Stimulated activated CD4-positive, alpha-beta T cell treated with anti-CD3 and anti-CD28 coated beads, Interleukin-2, amount 100 ng/mL, for 24 hours (primary cell): ENCODE measurements at places on chromosomes 7 and 10.

GRCh38 chr10:70212879-70213278 is 20.4 kb downstream of the PPA1 start:
- no peak for DNase-seq

DNA sequence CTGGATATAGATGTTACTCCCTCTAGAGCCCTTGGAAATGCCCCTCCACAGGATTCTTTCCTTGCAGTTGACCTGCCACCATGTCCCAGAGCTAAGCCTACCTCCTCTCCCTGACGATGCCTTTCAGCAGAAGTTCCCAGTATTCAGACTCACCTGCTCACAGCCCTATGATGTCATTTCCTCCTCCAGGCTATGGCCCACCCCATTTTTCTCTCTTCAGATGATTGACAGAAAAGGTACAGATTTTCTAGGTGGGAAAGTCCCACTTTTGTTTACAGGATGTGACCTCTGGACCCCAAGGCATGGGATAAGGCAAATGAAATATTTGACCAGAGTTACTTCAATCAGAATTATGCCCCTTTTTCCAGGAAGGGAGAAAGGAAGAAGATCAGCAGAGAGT is 280.2 kb upstream of the PHYHIPL start:
- DNase-seq, result no peak

DNA sequence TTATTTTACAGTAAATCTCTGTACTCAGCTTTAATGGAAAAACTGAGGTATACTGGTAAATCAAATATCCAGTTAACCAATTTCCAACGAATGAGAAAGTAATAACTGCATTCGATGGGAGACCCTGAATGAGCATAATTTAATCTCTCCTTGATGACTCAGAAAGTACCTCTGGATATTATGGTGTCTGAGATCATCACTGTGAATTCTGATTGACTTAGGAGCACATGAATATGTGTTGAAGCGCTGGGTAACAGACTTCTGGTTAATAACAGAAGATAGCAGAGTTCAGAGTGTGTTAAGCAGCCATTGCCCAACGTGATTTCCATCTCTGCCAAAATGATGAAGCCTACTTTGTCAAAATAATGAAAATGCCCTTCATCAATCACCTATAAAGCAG is 116.6 kb downstream of the NRP1 start:
- DNase-seq, result no peak

DNA sequence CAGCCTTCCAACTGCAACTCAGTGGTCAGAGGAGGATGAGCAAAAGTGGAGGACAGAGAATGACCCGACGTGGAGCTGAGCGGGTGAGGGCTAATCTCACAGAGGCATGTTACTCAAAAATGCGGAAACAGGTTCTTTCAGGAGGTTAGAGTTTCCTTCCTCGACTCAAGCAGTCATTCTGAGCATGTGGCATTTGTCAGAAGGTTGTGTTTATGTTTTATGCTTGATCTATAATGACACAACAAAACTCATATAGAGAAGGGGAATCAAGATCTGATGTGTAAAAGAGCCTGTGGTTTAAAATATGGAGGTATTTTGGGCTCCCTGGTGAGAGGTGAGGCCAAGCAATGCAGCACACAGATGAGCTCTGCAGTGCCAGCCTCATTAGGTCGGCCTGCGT is 311.4 kb downstream of the ADARB2 start:
- no peak for DNase-seq

DNA sequence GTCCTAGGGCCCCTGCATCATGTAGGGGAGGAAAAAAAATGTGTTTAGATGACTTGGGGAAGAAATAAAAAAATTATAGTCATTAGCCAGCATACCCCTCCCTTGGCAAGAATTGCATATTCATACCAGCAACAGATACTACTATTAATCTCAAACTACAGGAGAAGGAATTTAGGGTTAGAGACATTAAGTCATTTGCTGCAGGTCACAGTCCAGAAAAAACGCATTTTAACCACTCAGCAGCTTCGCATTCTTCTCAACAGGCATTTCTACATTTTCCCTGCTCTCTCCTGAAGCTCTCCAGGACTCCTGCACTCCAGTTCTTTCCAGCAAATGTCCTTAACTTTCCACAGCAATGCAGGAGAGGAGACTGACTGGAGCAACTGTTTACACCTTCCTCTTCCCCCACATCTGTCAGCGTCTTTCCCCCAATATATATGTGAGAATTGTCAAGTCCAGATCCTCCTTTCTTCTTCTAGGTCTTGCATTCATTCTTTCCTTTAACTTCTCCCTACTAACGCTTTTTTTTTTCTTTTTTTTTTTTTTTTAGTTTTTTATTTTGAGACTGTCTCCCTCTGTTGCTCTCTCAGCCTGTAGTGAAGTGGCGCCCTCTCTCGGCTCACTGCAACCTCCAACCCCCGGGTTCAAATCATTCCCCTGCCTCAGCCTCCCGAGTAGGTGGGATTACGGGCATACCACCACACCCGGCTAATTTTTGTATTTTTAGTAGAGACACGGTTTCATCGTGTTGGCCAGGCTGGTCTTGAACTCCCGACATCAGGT is 35.6 kb downstream of the PRPS1L1 start:
- no peak for DNase-seq

DNA sequence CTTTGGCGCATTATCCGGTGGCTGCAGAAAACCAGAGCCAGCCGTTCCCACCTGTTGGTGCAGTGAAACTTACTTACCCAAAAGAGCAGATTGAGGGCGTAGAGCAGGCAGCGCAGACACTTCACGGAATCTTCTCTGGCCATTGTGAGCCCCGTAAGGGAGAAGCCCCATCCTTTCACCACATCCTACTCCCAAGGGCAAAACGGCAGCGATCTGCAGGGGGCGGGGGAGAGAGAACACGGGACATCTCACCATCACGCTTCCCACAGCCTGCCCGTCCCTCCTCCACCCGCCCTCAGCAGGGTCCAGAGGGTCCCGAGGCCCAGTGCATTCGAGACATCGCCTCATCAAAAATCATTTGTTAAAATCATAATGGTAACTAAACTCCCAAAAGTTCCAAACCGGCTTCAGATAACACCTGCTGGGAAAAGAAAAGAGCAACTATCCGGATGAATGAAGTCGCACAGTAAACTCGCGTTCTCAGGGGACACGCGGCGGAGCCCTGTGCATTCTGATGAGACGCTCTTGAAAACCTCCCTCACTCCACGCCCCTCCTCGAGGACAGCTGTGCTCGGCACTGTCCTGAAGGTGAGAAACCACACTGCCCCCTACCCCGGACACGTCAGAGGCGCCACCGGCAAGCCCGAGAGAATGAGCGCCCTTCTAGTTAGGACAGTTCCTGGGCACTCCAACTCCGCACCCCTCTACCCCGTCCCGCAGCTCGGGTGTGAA is 1.2 kb downstream of the TSPAN12 start:
- DNase-seq, result peak; percentile 17

DNA sequence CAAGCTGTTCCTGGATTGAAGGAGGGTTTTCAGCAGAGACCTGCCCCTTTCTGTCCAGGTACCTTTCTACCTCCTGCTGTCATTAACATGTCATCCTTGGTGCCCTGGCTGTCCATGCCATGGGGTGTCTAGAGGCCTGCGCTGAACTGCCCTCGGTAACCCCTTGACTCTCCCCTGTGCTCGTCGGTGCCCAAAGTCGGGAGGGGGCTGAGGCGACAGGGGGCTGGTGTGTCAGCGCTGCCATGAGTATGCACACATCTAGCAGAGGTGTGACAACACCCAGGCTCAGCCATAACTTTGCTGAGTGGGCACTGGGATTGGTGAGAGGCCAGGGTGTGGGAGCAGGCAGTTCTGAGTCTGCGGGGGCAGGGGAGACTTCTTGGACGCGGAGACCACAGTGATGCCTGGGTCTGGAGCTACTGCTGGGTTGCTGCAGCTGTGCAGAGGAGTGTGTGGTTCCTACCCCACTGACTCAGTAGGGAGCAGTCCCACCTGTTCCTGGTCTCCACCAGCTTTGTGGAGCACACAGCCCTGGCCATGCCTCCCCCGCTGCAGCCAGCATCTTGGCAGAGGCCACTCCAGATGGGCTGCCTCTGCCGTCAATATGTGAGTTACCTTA is 376.2 kb upstream of the SEMA3C start:
- DNase-seq, result no peak

DNA sequence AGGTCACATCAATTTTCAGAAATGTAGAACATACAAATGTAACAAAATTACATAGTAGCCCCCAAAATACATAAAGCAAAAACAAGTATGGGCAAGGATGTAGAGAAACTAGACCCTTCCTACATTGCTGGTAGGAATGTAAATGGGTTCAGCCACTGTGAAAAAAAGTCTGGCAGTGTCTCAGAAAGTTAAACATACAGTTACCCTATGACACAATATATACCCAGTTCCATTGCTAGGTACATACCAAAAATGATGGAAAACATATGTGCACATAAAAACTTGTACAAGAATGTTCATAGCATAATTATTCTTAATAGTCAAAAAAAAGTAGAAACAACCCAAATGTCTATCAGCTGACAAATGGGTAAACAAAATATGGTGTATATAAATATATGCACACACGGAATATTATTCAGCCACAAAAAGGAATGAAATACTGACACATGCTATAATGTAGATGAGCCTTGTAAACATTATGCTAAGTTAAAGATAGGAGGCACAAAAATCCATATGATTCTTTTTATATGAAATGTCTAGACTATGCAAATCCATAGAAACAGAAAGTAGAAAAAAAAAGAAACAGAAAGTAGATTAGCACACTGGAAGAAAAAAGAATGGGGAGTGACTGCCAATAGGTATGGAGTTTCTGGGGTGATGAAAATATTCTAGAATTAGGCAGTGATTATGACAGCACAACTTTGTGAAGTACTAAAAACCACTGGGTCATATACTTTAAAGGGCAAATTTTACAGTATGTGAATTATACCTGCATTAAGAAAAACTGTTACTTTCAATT is 13.5 kb downstream of the HERPUD2 start:
- no peak for DNase-seq

DNA sequence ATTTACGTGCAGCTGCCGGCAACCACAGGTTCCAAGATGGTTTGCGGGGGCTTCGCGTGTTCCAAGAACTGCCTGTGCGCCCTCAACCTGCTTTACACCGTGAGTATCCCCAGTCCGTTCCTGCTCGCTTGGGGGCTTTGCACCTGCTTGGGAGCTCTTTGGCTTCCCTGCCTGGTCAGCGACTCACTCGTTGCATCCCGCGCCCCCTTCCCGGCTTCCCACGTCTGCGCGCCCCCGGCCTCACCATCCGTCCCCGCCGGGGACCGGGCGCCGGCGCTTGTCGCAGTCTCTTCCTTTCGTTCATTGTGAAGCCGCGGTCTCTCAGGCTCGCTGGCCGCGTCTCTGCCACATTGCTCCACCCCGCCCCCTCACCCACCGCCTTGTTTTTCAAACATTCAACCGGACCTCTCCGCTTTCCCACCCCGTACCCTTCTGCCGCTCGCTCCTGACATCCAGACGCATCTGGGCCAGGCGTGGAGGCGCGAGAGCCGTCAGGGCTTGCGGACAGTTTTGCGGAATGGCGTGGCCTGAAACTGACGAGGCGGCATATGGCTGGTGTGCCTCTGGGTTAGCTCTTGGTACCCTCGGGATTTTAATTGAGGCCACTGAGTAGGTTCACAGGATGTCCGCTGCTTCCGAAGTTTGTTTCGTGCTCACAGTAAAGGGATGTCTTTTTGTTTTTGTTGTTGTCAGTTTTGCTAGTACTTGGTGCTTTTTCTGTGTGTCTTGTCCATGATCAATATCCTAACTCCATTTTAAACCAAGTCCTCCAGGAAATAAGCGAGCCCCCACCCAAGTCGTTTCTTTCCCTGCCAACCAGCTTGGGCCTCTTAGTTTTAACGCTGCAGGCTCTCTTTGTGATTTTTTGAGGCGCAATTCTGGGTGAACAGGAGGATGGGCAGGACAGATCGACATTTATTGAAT is 639 bp downstream of the TSPAN13 start:
- peak; percentile 21 for DNase-seq

DNA sequence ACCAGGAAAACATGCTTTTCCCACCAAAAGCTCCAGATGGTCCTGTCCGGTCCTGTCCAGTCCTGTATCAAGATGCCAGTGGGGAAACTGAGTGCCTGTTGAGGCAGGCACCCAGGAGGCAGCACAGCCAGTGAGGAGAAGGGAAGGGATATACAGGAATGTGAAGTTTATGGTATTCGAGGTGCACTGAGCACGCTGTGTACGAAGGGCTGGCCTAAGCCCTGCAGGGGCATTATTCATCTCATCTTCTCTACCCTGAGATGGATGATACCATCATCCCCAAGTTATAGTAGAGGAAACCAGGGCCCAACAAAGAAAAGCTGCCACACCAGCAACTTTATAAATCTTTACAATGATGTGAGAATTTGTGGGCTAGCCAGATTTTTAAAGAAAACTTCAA is 23.4 kb upstream of the FXYD4 start:
- no peak for DNase-seq

GRCh38 chr7:12291870-12292269 is 80.8 kb downstream of the TMEM106B start:
- DNase-seq, result no peak

DNA sequence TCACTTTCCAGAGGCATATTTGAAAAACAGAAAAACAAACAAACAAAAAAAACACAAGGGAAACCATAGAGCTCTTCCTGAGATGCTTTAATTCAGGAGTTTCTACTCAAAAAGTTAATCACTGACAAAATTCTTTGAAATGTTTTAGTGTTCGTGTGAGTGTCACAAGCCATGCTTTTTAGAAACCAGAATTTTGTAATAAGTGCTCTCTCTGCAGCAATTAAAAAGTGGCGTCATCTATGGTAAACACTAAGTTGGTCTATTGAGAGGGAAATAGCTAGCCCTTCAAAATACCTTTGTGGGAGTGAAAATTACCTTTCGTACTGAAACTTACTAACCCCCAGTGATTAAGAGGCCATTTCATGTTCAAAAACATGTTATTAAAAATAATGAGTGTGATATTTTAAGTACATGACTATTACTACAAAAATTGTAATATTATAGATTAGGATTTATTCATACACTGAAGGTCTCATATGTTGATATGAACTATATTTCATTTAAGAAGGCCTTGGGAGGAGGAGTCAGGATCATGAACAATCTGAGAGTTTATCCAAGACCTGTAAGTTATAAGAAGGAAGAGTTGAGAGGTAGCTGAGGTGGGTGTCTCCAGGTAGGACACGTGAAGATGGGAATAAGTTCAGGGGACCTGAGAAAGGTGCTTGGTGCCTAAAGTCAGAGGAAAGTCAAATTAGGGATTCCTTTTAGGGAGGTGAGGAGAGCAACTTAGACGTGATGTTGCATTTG is 94.6 kb downstream of the PPP1R9A start:
- DNase-seq, result no peak

GRCh38 chr10:46992803-46993561 is 81.8 kb downstream of the PTPN20 start:
- no peak for DNase-seq

DNA sequence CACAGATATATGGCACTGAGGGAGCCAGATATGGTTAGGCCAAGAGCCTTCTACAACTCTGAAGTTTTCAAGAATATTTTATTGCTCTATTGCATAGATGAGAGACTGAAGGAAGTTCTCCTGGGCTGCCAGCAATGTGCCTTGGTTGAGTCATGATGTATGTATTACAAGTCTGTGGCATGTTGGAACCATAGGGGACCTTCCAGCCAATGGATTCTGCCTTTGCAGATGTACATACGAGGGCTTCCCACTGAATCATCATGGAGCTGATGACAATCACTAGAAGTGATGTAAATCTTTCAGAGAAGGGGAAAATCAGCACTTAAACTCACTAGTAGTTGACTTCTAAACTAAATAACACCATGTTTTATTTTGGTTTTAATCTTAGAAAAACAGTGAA is 419.5 kb downstream of the PHTF2 start:
- no peak for DNase-seq

- peak; percentile 4 for DNase-seq
Measured at GRCh38 chr10:125448596-125448995, 234.4 kb downstream of the TEX36 start.

GRCh38 chr7:150631866-150632864 is at the start of gene GIMAP6:
Gene GIMAP6, minus strand, starts transcription at chr7:150632385. Its CDS starts 2,243 bp downstream, at chr7:150630142.
- peak; percentile 43 for DNase-seq

- no peak for DNase-seq
Measured at GRCh38 chr7:91266067-91266688, 1.9 kb downstream of the FZD1 start.
